GM23248 (cell line): ENCODE measurements at places on chromosomes 5 and 9.

GRCh38 chr9:78756813-78757510 lies 460.0 kb downstream of the PSAT1 start:
- DNase-seq: no peak

DNA sequence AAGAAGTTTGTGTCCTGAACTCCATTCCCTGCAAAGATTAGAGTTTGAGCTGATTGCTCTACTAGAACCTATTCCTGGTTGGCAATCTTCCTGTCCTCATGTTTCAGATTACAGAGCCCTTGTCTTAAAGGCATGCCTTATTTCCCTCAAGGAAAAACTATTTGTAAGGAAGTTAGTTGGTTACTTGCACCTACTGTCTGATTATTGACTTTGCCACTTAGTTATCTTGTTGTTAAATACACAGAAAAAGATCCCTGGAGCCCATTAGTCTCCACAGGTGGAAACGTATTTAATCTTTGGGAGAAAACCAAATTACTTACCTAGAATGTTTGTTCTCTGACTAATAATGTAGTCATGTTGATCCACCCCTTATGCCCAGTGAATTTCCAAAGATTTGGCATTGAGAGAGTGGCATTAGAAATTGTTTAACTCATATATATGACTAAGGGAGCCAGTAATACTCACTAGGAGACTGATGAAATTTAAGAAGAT lies 132.3 kb upstream of the ELL2 start:
- peak; percentile 73 for DNase-seq

- peak; percentile 22 for DNase-seq
Observed at GRCh38 chr9:128979111-128979510, 31.6 kb downstream of the NUP188 start.

- no peak for DNase-seq
Observed at GRCh38 chr9:98412101-98412842, 156.8 kb upstream of the TBC1D2 start.

GRCh38 chr9:121268598-121268850 lies 562 bp downstream of the GSN start:
- peak; percentile 58 for DNase-seq

DNA sequence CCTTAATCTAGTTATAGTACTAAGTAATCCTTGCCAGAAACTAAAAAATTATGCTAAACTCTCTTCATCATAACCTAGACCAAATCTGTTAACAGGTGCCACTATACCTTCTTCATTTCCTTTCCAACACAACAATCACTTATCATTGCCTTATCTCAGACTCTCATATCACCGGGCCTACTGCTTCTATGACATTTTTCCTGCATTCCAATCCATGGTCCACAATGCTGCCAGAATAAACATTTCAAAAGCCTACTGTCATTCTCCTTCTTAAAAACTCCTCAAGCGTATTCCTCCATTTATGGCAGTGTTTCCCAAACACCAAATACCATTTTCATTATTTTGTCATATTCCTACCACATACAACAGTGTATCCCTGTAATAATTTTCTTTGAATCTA lies 6.5 kb downstream of the PPP6C start:
- no peak for DNase-seq

DNA sequence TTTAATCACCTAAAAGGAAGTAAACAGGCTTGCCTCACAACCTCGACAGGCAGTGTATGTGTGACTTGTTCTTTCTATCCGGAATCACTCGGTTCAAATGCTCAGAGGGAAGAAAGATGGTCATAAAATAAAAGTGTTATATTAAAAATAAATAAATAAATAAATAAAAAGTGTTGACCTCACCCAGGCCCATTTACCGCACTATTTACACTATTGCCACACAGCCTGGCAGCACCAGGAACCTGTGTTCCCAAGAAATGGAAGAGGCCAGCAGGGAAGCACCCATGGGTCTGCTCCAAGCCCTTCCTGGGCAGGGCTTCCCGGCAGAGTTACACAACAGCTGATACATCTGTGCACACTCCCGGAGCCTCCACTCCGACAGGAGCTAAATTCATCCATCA lies 127.9 kb downstream of the EFNA5 start:
- peak; percentile 75 for DNase-seq

GRCh38 chr9:137313326-137313936 lies 11.4 kb upstream of the NRARP start:
- no peak for DNase-seq

DNA sequence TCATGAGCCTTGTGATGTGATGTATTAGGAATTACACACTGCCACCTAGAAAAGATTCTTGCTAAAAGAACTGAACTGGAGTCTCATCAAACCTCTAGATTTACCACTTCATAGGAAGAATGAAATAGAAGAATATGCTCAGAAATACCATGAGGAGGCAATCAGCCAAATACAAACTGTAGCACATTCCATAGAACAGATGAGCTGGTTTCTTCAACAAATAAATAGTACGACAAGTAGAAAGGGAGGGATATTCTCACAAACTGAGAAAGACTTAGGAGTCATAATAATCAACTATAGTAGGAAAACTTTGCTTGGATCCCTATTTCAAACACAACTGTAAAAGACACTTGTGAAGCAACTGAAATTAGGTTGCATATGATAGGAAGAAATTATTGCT lies 15.4 kb downstream of the PLGRKT start:
- no peak for DNase-seq

DNA sequence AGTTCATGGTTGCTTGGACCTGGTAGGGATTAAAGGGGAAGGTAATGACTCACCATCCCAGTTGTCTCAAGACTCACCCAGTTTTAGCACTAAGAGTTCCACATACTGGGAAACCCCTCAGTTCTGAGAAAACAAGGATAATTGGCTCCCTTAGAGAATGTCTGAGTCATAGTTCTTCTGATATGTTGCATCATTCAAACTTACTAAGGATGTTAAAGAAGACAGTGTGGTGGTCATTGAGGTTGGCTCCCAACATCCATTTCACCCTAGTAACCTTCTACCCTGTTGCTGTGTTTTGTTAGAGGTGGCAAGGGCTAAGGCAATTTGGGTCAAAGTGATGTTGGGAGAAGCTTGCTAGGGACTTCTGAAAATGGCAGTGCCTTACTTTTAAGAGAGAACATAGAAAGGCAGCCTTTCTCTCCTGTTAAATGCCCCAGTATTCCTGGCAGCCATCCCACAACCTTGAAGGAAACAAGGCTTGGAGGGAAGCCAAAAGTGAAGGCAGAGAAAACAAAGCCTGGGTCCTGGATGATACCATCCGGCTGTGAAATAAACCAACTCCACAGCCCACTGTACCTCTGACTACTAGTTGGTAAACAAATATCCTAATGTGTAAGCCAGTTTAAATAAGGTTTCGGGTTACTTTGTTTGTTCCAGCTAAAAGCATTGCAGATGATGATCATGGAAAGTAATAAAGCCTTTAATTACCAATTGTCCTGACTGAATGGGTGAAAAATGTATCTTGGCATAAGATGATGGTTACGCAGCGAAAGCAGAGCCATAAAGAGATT lies 80.4 kb upstream of the ADAMTSL1 start:
- DNase-seq: peak; percentile 92

DNA sequence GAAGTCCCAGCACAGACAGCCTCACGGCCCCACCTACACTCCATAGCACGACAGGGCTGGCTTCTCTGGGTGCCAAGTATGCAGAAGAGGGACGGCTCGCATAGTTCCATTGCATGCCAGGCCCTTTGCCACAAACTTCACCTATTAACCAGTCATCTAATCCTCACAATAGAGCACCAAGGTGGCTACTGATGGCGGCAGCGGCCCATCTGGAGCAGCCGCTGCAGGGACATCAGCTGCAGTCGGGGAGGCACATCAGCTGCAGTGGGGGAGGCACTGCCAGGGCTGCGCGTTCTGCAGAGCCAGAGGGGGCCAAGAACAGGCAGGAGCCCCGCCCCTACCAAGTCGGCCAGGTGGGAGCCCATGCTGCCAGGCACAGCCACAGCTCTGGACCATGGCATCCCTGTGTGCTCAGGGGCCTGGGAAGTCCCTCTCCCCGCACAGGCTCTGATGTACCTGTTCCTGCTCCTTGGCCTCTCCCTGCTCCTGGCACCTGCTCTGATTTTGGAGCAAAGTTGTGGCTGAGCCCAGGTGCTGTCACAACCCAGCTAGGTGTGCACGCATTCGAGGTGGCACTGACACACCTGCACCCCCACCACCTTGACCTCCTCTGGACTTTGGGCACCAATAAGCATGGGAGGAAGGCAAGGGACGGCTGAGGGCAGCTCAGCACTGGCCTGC lies 61.5 kb upstream of the SYNPO start:
- DNase-seq: no peak

DNA sequence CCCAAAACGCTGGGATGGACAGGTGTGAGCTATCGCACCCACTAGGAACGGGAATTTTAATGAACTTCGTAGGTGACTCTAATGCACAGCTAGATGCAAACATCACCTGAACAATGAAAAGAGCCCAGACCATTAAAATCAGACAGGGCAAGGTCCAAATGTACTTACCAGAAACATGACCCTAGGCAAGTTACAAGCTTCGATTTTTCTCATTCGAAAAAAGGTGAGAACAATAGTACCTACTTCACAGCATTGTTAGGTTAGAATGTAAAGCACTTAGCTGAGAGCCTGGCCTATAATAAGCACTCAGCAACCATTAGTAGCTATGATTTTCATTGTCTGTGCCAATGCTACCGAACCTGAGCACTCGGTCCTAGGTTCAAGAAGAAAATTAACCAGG lies 5.8 kb upstream of the KLHL3 start:
- no peak for DNase-seq

GRCh38 chr5:36491856-36492255 lies 114.5 kb upstream of the SLC1A3 start:
- no peak for DNase-seq

DNA sequence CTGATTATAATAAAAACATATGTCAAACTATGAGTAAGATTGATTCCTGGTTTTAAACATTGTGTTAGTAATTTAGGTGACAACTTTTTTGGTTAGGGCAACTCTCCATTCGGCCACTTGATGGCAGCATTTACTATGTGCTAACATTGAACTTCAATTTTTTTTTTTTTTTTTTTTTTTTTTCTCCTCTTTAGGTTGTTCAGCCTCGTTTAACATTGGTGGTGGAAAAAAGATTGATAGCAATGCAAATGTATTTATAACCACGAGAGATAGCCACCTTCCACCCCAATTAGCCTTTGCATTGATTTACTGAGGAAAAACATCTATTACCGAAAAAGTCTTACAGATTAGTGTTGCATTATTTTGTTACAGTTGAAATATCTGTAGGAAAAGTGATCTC lies 159.1 kb downstream of the CSNK1G3 start:
- DNase-seq: peak; percentile 51

DNA sequence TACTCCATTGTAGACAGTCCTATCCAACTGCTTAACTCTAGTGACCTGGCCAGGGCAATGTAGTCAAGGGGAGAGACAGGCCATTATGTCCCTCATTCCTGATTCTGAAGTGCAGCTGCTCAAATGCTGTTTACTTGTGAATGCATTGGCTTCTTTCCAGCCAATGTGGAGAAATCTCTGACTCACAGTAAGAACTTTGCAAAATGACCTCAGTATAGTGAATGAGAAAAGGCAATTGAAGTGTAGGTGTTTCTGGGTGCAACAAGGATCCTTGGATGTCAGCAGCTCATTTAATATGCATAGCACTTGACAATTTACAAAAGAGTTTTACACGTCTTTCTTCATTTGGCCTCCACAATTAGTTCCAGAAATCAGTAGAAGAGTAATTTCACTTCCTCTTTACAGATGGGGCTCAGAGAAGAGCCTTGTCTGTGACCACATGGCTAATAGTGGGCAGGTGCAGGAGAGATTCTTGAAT lies 367.2 kb downstream of the OSTF1 start:
- DNase-seq: peak; percentile 44

DNA sequence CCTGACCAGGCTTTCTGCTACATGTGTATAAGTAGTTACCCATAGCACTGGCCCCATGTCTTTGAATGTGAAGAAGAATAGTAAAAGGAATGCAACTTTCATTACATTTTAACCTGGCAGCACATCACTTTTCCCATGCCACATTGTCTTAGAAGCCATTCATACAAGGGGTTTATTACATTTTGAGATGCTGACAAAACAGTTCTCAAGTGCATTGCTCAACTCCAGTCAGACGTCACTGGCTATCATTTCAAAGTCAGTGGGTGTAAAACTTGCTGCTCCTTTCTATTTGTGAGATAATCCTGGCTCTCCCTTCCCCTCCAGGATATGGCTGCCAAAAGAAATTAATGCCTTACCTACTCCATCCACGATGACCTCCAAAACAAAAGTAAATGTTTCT lies 97.0 kb upstream of the VCAN start:
- peak; percentile 55 for DNase-seq

GRCh38 chr9:124392254-124392870 lies 22.9 kb downstream of the PSMB7 start:
- peak; percentile 73 for DNase-seq

- DNase-seq: no peak
Observed at GRCh38 chr9:19754921-19755320, 33.9 kb downstream of the SLC24A2 start.

DNA sequence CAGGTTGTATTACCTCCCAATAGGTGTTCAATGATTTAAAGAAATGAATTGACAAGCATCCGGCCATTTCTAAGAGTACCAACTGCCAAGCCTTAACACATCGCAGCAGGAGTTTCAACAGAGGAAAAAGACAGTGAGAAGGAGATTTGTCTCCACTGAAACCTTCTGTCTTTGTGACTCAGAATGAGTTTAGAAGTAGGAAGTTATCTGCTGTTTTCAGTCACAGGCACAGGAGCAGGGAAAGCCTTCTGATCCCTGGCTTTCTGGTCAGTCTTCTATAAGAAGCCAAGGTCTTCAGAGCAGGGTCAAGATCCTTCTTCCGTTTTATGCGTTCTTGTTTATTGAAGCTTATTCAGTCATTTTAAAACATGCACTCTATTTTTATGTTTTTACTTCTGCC lies 390.7 kb upstream of the PCSK5 start:
- DNase-seq: no peak

GRCh38 chr5:33995865-33996264 lies 11.4 kb upstream of the SLC45A2 start:
- DNase-seq: no peak

DNA sequence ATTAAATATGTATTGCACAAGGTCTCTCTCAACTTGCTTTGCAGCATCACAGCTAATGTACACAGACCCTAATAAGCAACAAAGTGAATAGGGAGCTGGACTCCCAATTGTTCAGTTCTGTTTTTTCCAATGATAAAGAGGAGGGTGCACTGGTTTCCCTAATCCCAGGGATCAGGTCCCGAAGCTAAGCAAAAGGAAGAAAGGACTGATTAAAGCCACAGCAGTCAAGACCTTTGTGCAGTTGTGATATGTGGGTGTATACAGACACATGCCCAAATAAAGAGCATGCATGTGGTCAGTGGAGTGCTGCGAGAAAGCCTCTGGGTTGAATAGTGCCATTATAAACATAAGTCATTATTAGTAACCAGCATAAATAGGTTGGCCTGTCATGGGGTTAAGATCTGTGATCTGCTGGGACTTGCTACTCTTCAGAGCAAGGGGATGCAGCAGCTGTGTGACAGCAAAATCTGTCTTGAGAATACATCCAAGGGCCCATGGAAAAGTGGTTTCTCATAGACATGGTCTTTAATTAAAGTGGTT lies 1863.1 kb upstream of the WWC1 start:
- no peak for DNase-seq
